Frontal cortex (tissue), 4 donors: ENCODE measurements at places on chromosomes 13 and 19. TPM values are rescaled to one million over a fixed set of nuclear protein-coding genes. Genes with fewer than 3 reads are reported as not detected.

GRCh38 chr19:3014135-3014534, 14.9 kb downstream of the TLE2 start:
- DNase-seq = no peak

DNA sequence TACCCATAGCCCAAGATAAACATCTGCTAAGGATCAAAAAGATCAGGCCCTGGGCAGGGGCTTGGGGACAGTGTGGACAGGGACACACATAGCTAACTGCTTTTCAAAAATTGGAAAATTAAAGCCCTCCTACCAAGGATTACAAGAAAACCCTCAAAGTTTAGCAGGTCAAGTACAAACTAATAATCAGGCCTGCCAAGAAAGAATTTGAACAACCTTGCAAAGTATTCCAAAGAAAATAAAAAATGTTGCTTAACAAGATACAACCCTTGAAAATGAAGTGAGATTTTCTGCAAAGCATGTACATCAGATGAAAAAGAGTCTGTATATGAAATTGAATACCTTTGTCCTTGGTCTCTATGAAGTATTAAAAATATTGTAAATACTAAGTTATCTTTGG, 67.3 kb downstream of the KLF12 start:
- DNase-seq = no peak

DNA sequence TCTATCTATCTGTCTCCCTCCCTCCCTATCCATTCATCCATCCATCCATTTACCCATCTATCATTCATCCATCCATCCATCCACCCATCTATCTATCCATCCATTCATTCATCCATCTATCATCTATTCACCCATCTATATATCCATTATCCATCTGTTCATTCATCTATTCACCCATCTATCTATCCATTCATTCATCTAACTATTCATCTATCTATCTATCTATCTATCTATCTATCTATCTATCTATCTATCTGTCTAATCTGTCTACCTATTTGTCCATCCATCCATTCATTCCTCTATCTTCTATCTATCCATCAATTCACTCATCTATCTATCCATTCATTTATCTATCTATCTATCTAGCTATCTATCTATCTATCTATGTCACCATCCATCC, 4.4 kb upstream of the CDK8 start:
- DNase-seq = no peak

- DNase-seq = no peak
Observed at GRCh38 chr13:91212231-91212630, 135.3 kb upstream of the MIR17HG start.

DNA sequence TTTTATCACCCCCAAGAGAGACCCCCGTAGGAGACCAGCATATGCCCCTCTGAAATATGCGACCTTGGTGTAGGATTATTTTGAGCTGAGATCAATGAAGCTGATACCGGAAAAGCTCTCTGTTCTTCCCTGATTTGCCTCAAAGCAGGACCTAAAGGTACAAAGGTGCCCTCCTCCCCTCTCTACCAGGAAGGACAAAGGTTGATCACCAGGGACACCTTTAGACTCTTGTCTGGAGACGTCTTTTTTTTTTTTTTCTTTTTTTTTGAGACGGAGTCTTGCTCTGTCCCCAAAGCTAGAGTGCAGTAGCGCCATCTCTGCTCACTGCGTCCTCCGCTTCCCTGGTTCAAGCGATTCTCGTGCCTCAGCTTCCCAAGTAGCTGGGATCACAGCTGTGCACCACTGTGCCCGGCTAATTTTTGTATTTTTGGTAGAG, 792 bp upstream of the PEX11G start:
- DNase-seq = no peak

GRCh38 chr13:78960881-78961280, 301.9 kb upstream of the OBI1 start:
- DNase-seq = no peak

GRCh38 chr19:49155005-49155819, at the start of gene HRC:
Gene HRC (minus strand): TSS chr19:49155396. CDS start chr19:49155237, 159 bp downstream.
- no peak for DNase-seq

GRCh38 chr19:3698386-3698950, 1.8 kb downstream of the PIP5K1C start:
- no peak for DNase-seq

GRCh38 chr19:2315818-2316353, 7.9 kb upstream of the LINGO3 start:
- peak; percentile 78 for DNase-seq

GRCh38 chr19:34707661-34708060, 26.4 kb upstream of the ZNF181 start:
- no peak for DNase-seq

DNA sequence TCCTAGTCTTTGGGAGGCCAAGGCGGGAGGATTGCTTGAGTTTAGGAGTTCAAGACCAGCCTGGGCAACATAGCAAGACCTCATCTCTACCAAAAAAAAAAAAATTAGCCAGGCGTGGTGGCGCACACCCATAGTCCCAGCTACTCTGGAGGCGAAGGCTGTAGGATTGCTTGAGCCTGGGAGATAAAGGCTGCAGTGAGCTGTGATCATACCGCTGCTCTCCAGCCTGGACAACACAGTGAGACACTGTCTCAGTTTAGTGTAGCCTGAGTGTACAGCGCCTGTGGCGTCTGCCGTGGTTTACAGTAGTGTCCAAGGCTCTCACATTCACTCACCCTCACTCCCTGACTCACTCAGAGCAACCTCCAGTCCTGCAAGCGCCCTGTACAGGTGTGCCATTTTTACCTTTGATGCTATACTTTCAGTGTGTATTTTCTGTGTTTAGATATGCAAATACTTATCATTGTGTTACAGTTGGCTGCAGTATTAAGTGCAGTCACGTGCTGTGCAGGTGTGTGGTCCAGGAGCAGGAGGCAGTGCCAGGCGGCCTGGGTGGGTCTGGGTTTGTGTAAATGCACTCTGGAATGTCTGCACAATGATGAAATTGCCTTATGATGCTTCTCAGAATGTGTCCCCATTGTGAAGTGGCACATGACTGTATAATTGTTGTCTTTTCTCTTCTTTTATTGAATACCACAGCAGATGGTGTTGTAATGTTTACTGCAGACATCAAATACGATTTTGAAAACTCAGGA, 36.1 kb upstream of the DCUN1D2 start:
- no peak for DNase-seq

DNA sequence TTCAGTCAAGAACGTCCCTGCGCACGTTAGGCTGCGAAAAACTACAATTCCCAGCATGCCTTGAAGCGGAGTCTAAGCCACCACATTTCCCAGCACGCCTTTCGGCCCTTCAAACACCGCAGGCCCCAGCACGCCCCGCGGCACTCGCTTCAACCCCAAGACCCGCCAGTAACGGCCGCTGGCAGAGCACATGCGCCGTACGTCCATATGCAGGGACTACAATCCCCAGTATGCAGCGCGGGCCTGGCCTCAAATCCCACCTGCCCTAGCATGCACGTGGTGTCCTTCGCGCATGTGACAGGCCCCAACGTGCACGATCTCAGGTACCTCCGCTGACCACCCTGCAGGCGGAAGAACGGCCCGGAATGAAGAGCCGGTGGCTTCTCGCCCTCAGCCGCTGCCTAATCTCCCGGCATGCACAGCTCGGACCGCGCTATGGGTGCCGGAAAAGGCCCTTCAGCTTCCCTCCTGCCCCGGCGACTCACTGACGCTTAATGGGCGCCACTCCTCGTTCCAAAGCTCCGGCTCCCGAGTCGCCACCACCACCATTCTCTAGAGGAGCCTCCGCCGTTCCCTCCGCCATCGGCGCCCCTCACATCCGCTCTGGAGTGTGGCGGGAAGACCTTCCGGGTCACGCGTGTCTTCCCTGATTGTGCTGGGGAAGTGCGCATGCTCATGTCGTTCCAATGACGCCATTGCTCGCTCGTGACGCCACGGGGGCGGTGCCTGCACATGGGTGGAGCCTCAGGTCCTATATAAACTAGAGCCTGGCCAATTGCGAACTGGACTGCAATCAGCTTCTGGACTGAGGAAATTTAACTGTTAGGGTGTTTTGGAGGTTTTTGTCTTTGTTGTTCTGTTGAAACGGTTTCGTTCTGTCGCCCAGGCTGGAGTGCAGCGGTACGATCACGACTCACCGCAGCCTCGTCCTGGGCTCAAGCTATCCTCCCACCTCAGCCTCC, at the start of gene DUS3L:
DUS3L (minus strand) TSS at position 605 of the 962 bp plus-strand sequence; CDS start at position 583, 22 bp downstream.
- peak; percentile 98 for DNase-seq

The SERPINE3 gene
- 0.41 TPM for total RNA-seq

DNA sequence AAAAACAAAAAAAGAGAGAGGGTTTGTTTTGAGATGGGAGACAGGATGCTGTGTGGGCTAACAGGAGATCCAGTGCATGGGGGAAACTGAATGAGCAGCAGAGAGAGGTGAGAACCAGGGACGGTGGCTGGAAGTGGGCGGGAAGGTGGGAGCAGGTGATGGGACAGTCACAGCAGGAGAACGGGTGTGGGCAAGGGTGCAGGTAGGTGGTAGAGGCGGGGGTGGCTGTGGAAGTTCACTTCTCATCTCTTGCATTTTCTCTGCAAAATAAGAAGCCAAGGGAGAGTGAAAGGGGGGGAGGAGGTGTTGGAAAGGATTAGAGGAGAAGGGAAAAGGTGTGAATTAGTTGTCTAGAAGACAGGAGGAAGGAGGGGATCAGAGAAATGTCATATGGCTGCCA, 21.9 kb downstream of the FBXO17 start:
- no peak for DNase-seq

The PRKD2 gene
- 5.3 TPM for total RNA-seq

DNA sequence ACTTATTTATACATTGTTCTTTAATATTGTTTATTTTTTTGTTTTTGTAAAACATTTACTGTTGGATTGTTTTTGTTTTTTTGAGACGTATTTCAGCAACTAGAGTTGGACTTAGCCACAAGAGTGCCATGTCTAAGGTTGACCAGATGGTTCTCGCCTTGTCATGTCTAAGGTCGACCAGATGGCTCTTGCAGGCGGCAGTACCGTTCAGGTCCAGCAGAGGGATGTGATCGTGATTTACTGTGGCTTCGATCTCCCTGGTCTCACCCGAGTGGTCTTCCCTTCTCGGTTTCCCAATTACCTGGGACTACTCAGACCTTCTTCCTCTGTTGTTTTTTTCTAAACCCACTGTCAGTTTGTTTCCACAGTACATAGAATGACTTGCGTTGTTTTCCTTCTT, 1438.6 kb downstream of the UQCRFS1 start:
- no peak for DNase-seq

DNA sequence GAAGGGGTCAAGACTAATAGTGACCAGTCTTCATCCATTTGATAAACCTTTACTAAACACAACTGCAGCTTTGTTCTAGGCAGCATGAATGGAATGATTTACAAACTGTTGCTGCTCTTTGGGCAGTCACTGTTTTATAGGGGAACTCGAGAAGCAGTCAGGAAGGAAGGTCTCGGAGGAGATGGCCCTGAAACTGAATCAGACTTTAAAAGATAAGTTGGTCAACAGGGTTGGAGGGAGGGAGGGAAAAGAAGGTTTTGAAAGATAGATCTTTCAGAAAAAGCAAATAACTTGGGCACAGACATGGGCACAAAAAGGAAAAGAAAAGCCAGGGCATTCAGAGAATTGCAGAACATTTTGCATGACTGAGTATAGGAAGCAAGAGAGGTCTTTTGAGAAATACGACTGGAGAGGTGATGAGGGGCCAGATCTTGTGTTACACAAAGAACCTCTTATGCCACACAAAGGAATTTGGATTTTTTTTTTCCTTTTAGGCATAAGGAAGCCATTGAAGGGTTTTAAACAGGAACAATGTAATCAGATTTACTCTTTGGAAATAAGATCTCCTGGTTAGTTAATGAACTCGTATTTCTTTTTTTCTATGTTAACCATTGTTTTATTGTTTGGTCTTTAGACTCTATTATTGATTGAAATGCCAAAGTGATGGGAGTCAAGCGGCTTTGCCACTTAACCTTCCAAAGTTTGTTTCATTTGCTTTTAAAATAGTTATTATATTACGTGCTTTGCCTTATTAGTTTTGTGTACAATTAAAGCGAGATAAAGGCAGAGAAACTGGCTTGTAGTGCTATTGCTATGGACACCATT, 37.5 kb upstream of the SACS start:
- DNase-seq = no peak

The ZNF682 gene
- total RNA-seq = 20.0 TPM

- no peak for DNase-seq
Observed at GRCh38 chr13:24341439-24341838, 32.1 kb downstream of the C1QTNF9 start.

The CALR3 gene
- not detected for total RNA-seq

- no peak for DNase-seq
Observed at GRCh38 chr13:69198706-69199105, 908.9 kb upstream of the ATXN8OS start.

GRCh38 chr13:102311901-102312300, 89.9 kb downstream of the FGF14 start:
- DNase-seq = no peak

DNA sequence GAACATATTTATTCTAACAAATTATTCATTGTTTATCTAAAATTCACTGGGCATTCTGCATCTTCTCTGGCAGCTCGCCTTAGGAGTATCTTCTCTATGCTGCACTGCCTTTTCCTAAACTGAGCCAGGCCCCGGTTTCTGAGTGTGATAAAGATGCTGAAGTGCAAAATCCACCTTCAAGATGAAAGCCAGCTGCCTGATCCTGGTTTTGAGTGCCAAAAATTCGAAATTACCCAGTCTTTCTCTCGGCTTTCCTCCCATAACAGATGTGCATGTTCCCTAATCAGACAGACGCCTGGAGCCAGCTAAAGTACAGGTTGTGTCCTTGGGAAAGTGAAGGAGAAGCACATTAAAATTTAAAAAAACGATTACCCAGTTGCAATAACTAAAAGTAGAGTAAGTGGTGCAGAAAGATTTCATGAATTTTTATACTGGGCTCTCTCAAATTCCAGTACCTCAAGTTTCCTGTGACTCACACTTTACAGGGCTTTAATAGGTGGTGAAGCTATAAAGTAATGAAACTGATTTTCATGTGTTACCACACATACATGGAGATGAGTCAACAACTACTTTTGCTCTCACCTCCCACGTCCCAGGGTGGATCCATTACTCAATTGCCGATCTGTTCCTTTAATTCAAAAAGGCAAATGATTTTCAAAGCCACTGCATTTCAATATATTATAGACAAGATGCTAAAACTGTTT, 65.0 kb upstream of the GTF2F2 start:
- DNase-seq = no peak

The CLEC17A gene
- total RNA-seq = not detected

DNA sequence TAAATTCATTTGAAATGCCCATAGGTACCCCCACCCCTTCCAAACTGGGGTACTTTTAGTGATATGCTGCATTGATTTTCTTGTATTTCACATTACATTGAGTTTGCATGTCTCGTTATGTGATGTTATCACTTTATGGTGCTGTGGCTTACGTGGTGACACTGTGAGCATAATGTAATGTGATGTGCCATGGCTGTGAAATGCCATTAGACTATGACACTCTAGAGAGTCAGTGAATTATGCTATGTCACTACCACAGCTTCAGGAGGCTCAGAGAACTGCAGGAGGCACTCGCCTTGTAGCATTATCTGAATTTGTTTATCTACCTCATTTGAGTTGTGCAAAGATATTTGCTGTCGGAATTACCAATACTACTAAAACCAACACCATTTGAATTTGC, 590.1 kb upstream of the SLC10A2 start:
- no peak for DNase-seq

GRCh38 chr13:84739021-84739420, 856.7 kb upstream of the SLITRK1 start:
- no peak for DNase-seq

The FXYD7 gene
- 10.6 TPM for total RNA-seq

The RUVBL2 gene
- 121 TPM for total RNA-seq
